Activated effector memory CD4-positive, alpha-beta T cell treated with Interleukin-2 at 50 U/mL for 16 hours (primary cell): ENCODE measurements at places on chromosomes 4 and X.

DNA sequence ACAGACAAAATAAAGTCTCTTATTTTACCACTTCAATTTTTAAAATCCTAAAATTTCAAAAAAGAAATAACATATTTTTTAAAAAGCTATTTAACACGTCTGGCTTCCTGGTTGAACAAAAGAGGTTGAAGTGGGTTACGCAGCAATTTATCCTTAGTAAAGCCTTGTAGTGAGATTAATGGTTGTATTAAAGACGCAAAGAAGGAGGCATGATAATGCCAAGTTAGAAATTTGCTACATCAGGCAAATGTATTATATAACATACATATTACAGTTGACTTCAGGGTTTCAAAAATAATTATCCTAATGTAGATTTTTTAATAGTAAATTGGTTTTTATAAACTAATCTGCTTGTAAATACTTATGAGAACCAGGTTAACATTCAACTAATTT, 35.3 kb downstream of the ANKRD17 start:
- no peak for DNase-seq

DNA sequence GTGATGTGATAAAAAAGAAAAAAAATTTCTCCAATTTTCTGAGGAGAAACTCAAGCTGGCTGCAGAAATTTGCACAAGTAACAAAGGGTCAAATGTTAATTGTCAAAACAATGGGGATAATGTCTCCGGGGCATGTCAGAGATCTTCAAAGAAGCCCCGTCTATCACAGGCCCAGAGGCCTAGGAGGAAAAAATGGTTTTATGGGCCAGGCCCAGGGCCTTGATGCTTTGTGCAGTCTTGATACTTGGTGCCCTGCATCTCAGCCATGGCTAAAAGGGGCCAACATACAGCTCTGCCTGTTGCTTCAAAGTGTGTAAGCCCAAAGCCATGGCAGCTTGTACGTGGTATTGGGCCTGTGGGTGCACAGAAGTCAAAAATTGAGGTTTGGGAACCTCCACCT, 961.0 kb downstream of the FAM133A start:
- no peak for DNase-seq

- no peak for DNase-seq
Observed at GRCh38 chrX:114599305-114599704, 15.4 kb downstream of the HTR2C start.

DNA sequence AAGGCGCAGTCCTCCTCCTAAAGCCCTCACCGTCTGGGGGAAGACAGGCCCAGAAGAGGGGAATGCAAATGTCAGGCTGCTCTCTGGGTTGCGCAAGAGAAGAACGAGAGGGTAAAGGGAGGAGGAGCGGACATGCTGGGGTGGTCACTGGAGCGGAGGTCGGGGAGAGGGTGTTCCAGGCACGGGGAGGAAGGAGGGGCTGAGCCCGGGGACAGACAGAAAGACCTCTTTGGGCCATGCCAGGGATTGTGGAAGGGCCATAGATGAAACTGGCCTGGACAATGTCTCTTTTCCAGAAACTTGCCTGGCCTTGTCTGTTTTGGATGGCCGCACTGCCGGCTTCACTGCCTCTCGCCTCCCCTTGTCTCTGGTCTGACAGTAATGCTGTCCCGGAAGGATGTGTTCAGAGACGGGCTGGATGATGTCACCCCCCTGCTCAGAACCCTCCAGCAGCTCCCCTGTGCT, 121.0 kb downstream of the SORCS2 start:
- no peak for DNase-seq

GRCh38 chrX:21734175-21734574, 23.7 kb downstream of the SMPX start:
- no peak for DNase-seq
